Omental fat pad (tissue), 4 donors: ENCODE measurements at places on chromosomes 12 and 14. TPM values are rescaled to one million over a fixed set of nuclear protein-coding genes. Genes with fewer than 3 reads are reported as not detected.

GRCh38 chr14:26344596-26344995, 253.2 kb downstream of the NOVA1 start:
- no peak for DNase-seq

- no peak for DNase-seq
These were observed 18.9 kb downstream of the RFC5 start for GRCh38 chr12:118035190-118036041.

DNA sequence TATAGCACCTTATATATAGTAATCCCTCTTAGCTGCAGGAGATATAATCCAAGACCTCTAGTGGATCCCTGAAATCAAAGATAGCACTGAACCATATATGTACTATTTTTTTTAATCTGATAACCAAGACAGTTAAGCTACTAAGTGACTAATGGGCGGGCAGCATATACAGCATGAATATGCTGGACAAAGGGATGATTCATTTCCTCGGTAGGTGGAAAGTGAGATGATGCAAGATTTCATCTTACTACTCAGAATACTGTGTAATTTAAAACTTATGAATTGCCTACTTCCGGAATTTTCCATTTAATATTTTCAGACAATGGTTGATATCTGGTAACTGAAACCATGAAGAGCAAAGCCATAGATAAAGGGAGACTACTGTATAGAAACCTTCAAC, 36.2 kb downstream of the PRMT8 start:
- DNase-seq: no peak

- no peak for DNase-seq
These were observed 184.7 kb downstream of the PIWIL1 start for GRCh38 chr12:130522244-130522834.

DNA sequence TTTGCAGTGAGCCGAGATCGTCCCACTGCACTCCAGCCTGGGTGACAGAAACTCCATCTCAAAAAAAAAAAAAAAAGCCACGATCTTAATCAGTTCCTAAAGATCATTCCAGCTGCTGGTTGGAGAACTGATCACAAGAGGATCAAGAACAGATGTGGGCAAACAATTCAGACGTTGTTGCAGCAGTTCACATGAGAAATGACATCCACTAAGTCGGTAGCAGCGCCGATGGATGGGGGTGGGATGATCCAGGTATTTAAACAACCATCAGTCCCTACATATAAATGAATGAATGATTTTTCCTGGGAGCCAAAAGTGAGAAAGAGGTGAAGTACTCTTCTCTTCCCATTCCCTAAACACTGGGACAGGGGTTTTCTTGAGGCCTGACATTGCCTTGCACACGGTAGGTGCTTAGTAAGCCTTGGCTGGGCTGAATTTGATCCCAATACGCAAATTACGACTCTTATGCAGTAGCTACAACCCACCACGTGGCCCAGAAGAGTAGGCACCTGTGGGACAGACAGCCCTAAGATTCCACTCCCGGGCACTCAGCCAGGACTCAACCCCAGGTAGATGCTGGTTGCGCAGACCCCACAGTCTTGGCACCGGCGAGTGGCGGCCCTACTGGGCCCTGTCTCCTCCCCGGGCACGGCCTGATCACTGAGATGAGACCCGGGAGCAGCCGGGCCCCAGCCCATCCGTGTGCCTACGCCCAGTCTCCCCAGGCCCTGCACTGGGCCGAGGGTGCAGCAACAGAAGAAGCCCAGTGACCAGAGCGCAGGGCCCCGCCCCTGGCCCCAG, 565 bp downstream of the SPRYD3 start:
- no peak for DNase-seq

DNA sequence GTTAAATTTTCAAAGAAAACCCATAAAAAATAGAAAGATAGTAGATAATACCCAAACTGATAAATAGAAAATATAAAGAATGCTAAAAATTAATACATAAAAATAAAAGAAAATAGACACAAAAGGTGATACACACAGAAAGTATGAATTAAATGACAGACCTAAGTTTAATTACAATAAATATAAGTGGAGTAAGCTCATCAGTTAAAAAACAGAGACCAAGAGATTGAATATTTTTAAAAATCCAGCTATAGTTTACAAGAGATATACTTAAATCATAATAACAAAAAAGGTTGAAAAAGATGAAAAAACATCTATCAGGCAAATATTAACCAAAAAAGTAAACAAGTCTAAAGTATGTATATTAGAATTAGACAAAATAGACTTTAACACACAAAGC, 268.2 kb downstream of the SOX5 start:
- DNase-seq: no peak

DNA sequence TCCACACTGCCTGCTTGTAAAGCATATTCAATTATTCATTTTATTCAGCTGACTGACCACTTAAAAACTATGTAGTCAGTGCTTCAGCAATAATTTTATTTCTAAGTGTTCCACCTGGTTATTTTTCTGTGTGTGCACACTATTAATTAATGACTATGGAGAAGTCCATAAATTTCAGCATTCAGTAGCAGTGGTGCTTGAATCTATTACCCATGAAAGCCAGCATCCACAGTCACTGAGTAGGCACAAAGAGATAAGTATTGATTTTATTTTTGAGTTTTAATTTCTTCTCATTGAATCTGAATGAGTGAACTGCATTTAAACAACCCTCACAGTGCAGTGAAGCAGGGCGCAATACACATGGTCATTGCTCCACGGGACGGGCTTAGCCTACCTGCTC, 643.1 kb downstream of the GALC start:
- DNase-seq: no peak

DNA sequence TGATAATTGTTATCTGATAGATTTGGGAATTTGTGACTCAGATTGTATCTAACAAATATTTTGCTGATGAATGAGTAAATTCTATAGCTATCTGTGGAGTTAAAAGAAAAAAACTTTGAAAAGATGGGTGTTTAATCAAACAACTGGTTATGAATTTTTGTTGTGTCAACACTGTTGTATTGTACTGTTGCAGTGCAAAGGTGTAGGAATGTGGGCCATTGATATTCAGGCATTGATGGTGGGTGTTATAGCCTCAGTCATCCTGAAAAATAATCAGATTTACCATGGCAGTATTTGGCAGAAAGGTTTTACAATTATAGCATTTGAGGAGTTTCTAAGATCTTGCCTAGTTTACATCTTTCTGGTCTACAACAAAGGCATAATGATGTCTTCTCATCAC, 15.4 kb downstream of the DRAM1 start:
- no peak for DNase-seq

- no peak for DNase-seq
These were observed 14.0 kb downstream of the CCDC62 start for GRCh38 chr12:122788387-122788786.

DNA sequence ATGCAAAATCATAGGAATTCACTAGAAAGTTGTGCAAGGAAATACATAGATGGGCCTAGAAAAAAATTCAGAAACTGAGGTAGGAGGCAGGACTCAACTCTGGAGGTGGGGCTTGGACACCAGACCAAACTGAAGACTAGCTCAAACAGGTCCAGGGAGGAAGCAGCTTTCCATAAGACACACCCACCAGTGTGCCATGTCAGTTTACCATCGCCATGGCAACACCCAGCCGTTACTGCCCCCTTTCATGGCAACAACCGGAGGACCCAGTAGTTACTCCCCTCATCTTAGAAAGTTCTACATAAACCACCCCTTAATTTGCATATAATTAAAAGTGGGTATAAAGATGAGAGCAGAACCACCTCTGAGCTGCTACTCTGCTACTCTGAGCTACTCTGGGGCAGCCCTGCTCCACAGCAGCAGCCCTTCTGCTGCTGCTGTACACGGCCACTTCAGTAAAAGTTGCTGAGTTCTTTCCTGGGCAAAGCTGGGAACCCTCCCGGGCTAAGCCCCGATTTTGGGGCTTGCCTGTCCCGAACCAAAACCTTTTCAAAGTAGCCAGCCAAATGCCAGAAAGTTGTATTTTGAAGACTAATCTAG, 30.8 kb upstream of the NINJ2 start:
- no peak for DNase-seq

DNA sequence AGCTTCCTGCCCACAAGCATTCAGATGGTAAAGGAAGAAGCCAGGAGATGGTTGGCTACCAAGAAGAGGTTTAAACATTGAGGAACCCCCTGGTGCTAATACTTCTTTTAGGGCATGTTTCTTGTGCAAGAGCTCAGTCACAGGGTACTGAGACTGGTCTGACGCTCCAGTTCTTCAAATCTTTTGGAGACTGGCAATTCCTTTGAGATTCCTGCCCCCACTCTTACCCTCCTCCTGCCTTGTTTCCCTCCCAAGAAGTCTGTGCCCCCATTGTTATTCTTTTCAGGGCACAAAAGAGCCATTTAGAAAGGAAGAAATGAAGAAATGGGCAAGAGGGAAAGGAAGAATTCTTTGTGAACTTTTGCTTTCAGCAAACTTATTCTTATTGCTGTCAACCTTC, 11.8 kb downstream of the A2ML1 start:
- DNase-seq: no peak

GRCh38 chr14:65850429-65851135, 438.1 kb downstream of the FUT8 start:
- no peak for DNase-seq

DNA sequence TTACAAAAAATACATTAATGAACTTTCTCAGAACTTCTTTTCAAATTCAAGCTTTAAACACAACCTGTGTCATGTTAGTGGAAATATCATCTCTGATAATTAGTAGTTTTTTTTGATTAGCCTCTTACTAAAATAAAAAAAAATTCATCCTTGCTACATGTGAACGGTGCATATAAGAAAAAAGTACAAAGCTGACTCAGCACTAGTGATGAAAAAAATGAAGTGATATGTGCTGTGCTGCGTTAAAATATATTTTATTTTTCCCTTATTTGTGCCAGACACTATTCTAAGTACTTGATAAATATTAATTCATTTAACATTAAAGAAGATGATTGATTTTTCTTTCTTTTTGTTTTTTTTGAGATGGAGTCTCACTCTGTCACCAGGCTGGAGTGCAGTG, 7.5 kb downstream of the IKBIP start:
- no peak for DNase-seq

GRCh38 chr14:67944605-67945004, 125.0 kb downstream of the RAD51B start:
- DNase-seq: no peak

DNA sequence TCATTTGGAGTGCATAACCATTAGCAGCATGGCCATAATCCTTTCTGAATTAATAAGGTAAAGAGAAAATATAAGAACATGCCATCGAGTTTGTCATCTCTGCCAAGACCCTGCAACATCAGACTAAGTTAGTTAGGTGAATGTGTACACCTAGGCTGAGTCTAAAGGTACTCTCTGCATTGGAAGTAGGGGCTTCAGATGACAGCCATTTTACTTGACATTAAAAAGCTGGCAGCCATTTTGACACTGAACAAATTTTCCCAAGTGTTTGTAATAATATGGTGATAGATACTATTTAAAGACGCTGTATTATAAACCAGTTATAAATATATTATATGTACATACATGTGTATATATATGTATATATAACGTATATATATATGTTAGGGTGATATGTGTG, 79.0 kb downstream of the SUDS3 start:
- DNase-seq: no peak

- no peak for DNase-seq
These were observed 5.9 kb upstream of the DEGS2 start for GRCh38 chr14:100165376-100165775.

DNA sequence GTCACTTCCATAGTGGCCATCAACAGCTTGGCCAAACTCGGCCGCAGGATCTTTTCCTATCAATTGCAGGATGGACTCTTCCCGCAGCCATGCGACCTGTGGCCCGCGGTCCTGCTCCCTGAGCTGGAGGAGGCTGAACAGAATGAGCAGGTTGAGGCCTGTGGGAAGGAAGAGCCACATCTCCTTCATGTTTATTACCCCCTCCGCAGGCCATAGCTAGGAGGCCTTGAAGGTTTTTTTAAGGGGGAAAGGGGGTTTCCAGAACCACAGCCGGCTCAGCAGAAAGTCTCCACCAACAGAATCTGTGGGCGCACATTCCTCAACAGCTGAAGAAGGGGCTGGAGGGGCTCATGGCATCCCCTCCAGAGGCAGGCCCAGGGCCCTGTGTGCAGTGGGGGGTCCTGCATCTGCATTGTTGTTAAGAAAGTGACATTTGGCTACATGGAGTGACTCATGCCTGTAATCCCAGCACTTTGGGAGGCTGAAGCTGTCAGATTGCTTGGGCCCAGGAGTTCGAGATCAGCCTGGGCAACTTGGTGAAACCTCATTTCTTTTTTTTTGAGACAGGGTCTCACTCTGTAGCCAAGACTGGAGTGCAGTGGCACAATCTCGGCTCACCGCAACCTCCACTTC, 25.2 kb upstream of the PPP1R13B start:
- no peak for DNase-seq

DNA sequence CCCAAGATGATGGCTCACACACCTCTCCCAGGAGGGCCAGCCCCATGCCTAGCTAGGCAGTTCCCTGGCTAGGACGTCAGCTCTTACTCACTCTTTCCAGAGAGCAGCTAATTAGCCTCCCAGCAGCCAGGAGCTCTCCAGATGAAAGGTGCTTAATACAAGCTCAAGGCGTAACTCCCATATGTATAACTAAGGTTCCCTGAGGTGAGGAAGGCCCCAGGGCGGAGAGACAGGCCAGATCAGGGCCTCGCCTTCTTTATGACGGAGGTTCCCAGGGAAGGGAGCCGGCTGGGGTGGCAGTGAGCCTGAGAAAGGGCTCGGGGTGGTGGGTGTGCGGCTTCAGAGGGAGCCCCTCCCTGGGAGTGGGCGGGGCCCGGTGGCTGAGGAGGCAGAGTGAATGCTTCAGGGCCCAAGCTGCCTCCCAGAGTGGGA, 26.4 kb upstream of the ZFP36L1 start:
- no peak for DNase-seq

- no peak for DNase-seq
These were observed 141.7 kb upstream of the DAAM1 start for GRCh38 chr14:59046746-59047145.

DNA sequence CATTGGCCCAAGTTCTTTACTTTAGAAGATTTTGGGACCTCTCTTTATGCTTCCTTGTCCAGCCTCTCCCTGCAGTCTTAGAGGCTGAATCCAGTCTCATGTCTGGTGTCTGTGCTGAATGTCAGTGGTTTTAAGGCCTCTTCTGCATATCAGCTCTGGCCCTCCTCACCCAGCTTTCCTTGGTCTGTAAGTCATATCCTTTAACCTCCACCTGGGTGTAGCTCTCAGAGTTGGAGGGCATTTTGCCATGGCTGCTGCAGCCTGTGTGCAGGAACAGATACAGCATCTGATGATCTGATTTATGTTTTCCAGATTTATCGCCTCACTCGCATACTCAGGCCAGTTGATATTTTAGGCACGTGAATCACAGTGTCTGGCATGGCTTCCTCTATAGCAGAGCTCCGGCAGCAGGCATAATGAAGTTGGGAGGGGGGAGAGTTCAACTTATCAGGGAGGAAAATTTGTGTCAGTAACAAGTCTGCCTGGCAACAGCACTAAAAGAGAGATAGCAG, 335.0 kb downstream of the PCNX1 start:
- DNase-seq: no peak

- DNase-seq: no peak
These were observed 8.9 kb upstream of the RNF212B start for GRCh38 chr14:23228812-23229211.

The RAD9B gene
- total RNA-seq: 0.31 TPM

The TTC7B gene
- total RNA-seq: 56.3 TPM

The KRT71 gene
- total RNA-seq: not detected

The TPPP2 gene
- total RNA-seq: not detected

The ADSS1 gene
- total RNA-seq: 26.0 TPM

The RERG gene
- total RNA-seq: 33.4 TPM

The PZP gene
- total RNA-seq: 1.6 TPM

The KRT81 gene
- total RNA-seq: not detected

The C12orf57 gene
- 555 TPM for total RNA-seq

The BIN2 gene
- 10.1 TPM for total RNA-seq

The PEBP1 gene
- 445 TPM for total RNA-seq

The NOXRED1 gene
- not detected for total RNA-seq

The MIPOL1 gene
- 17.2 TPM for total RNA-seq

The EPYC gene
- total RNA-seq: not detected
